T-helper 2 cell treated with Interferon-gamma antibody and Interleukin-4, amounts not matched to agents 5 μg/mL and 100 μg/mL, for 36 hours (primary cell): ENCODE measurements at places on chromosomes 4 and X.

DNA sequence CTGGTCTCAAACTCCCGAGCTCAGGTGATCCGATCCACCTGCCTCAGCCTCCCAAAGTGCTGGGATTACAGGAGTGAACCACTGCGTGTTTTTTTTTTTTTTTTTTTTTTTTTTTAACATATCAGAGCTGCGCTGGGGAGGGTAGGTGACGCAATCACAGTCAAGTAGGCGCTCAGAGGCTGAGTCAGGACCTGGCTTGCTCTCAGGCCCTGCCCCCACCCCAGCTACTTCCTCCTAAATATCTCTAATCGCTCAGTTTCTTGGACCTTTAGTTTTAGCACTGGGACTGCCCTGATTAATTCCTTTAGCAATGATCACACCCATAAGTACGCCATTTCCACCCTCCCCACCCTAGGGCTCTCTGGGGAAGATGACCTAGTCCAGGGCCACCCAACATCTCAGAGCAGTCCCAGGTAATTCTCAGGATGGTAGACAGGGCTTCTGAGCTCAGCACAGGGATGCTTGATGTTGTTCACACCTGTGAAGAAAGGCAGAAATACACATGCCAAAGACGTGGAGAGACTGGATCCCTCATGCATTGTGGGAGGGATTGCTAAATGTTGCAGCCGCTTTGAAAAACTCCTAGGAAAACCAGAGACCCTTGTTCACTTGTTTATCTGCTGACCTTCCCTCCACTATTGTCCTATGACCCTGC is 50.2 kb downstream of the DDX3X start:
- DNase-seq, result peak; percentile 29

DNA sequence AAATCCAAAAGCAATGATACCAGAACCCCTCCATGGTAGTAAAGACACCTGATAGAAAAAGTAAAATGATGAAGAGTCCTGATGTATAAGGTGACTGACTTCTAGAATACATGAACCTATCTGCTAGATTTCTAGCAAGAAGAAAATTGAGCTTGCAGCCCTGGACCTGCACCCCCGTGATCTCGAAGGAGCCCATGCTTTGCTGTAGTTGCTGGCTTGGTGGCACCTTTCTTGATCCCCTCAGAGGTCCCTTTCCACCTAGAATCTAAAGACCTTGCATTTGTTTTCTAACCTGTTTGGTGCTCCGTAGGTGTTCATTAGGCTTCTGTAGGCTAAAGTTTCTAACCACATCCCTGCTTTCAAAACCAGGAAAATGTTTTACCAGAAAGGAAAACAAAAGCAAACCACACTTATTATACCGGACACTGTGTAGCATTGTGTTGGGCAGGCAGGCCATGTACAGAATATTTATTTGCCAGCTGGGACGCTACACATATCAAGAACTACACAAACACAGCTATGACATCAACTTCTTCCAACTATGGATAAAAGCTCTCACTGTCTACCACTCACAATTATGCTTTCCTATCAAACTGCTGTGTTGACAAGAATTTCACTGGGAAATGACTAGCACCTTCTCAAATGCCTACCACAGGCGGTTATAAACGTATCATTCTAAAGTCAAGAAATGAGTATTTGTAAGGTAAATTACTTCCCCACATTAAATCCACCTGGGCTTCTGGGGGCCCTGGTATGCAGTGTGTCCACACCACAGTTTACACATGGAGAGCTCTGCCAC is 316.2 kb downstream of the UNC5C start:
- no peak for DNase-seq

DNA sequence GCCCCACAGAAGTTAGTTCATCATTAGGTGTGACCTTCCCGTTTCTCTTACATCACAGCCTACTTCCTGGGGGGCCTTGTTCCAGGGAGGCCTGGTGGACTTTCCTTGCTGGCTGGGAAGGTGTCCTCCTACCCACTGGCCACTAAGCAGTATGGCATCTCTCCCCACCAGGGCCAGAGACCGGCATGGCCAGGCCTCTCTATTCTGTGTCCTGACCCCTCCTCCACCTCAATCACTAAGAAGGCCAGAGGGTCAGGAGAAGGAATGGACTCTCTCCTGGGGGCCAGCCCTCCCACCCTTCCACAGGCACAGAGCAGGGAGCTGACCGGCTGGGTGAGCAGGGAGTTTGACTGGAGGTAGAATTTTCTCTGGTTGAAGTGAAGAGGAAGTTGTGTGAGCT is 81.9 kb downstream of the PJA1 start:
- DNase-seq, result no peak

DNA sequence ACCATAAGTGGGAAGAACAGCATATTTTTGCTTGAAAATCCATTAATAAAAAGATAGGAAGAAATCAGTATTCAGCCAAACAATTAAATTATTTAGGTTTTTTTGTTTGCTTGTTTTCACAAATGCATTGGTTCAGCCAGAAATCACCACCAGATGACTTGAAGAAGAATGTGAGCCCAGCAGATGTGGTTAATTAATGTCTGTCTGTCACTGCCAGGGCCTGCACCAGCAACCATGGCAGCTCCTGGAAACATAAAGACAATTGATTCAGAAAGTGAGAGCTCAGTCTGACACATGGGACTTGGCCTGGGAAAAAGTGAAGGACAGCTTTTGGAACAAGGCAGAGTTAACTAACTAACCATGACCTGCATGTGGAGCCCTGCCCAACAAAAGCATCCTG is 74.0 kb downstream of the MAOB start:
- no peak for DNase-seq

GRCh38 chr4:166493924-166494345 is 620.9 kb downstream of the TLL1 start:
- DNase-seq, result no peak

- DNase-seq, result no peak
Observed at GRCh38 chrX:14359316-14359715, 170.0 kb upstream of the GLRA2 start.

- no peak for DNase-seq
Observed at GRCh38 chrX:18422325-18422724, 3.1 kb upstream of the CDKL5 start.

DNA sequence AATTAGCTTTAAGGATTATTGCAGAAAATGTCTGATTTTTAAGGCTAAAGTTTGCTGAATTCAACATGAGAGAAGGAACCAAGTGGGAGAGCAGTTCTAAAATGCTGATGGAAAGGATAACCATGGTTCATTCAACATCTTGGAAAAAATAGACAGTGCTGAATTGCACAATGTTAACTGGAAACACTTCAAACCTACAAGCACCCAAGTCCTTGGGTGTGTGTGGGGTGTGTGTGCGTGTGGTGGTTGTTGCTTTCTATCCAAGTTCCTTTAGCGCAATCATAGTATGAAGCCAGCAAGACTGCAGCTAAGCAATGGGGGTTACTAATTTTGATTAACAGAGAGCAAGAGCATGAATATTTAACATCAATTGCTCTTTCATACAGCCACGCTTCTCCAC is 29.3 kb upstream of the SCOC start:
- DNase-seq, result no peak

- DNase-seq, result no peak
Observed at GRCh38 chrX:46803140-46803539, 33.7 kb upstream of the RP2 start.

- DNase-seq, result no peak
Observed at GRCh38 chrX:10239611-10240064, 82.9 kb downstream of the CLCN4 start.

- no peak for DNase-seq
Observed at GRCh38 chrX:97594646-97595224, 711.0 kb downstream of the RPA4 start.

DNA sequence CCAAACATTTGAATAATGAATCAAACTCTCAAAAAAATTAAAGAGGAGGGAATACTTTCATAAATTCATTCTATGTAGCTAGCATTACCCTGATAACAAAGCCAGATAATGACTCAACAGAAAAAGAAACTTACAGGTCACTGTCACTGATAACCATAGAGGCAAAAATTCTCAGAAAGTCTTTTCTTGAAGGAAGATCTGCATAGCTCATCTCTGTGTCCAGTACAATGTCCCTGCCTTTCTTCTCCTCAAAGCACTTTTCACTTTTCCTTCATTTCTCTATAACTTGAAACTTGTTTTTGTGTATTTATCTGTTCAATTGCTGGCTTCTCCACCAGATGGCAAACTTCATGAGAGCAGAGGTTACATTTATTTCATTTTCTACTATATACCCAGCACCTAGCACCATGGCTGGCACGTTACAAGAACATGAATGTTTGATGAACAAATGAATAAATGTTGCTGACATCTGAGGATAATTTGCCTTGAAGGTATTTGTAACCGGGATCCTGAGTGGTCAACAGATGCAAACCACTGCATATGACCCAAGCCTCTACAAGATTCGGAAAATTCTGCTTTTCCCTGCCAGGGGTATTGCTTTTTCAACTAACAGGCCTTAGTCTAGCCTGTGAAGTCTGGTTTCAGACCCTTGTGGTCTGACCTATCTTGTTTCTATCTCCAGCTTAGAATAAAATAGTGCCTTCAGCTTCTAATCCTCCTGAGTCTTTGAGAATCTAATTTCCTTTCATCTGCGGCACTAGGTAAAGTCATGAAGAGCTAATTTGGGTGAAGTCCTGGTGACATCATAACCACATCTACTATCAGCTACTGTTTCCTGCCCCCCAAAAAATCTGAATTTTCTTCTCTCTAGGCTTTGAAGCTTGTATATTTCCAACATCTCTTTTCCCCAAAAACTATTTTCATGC is 52.5 kb upstream of the ANTXR2 start:
- DNase-seq, result peak; percentile 32

DNA sequence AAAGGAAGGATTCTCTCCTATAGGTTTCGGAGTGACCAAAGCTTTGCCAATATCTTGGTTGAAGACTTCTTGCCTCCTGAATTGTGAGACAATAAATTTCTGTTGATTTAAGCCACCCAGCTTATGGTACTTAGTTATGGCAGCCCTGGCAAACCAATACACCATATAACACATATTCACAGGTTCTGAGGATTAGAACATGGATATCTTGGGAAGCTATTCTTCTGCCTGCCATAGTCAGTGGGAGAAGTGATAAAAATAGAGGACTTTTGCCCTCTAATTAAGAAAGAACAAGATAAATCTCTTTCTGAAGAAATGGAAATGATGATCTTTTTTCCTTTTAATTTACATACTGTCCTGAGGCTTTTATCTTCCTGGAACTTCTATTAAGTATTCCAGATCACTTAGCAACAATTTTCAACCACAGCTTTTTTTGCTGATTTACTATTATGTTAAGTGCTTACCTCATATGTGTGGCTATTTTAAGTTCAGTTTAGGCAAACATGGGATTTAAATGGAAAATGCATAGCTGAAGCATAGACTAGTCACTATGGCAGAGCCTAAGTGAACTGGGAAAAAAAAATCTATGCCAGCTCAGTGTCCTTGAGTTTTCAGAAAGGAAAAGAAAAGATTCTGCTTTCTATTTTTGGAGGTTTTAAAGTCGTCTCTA is 381.7 kb downstream of the STPG2 start:
- no peak for DNase-seq

- DNase-seq, result peak; percentile 5
Observed at GRCh38 chrX:151151665-151152267, 24.6 kb upstream of the GPR50 start.

- no peak for DNase-seq
Observed at GRCh38 chr4:170464614-170465197, 374.9 kb upstream of the AADAT start.

DNA sequence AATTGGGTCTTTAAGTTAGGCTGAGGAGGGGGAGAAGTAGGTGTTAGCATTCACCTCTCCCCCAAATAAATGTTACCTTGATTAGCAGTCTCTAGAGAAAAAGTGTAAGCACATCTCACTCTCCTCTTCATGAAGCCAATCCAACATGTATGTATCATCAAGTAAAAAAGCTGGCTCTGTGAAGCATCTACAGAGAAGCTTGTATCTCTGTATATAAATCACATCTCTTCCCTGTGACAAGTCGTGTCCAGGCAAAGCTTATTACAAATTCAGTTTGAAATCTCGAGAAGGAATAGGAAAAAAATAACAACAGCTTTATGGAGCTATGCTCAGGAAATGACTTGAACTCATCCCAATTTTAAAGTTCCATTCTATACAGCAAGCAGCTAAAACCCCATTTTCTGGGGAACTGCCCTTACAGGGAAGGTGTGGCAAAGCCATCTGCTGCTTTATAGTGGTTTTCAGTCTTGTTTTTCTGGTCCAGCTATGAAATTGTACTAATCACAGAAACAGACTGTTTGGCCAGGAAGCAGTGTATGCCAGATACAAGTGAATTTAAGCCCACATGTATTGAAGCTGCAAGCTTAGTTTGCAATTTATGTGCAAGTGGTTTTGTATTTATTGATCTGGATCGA is 313.3 kb upstream of the NOCT start:
- DNase-seq, result no peak

DNA sequence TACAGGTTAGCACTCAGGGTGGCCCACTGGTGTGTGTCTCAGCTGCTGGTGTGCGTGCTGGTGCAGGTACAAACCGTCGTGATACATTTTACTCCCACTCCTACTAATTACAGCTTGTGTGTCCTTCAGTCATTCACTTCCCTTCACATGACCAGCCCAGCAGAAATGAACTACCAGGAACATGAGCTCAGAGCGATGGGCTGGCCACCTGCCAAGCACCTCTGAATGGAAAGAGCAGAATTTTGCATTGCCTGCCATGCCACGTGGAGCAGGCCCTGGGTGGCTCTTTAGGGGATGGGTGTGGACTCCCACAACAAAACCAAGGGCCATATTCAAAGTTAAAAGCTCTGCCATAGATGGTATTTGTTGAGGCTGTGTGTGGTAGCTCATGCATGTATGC is 58.9 kb upstream of the PGM2 start:
- no peak for DNase-seq

DNA sequence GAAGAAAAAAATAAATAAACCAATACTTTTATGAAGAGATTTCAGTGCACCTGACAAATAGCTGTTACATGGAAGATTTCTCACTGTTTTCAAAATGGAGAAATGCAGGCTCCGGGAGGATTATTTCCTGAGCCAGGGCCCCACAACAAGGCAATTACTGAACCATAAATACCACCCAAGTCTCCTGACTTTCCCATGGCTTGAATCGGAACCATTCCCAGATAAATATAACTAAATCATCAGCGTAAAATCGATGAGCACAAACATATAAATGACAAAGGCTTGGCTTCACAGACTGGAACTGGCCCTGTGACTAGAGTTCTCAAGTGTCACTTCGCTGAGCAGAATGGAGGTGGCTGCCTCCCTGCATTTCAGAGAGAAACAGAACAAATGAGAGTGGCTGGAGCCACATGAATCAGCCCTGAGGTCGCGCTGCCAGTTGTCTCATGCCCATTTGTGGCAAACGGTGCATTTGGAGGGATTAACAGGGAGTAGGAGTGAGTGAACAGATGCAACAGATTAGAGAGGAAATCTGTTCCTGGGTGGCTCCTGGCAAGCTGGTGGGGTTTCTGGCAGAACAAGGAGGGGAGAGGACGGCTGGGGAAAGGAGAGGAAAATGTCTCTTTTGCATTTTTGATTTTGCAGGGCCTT is 57.3 kb upstream of the STIM2 start:
- no peak for DNase-seq
